ENCODE measurements at places on chromosomes 2 and 18.

- no peaks in the 10 kb centered on the region for H3K36me3 ChIP-seq
- H3K4me3 ChIP-seq, result no peak overlapping the region
- no peaks in the 10 kb centered on the region for H3K4me1 ChIP-seq
Observed at GRCh38 chr2:147569426-147569825, 275.4 kb upstream of the ACVR2A start.

GRCh38 chr2:239099474-239099873, 251.6 kb downstream of the TWIST2 start:
- H3K27ac ChIP-seq, result no peak overlapping the region
- peaks cover 30% of the 10 kb centered on the region for H3K36me3 ChIP-seq
- no peak for DNase-seq
- no peak overlapping the region for H3K4me3 ChIP-seq

DNA sequence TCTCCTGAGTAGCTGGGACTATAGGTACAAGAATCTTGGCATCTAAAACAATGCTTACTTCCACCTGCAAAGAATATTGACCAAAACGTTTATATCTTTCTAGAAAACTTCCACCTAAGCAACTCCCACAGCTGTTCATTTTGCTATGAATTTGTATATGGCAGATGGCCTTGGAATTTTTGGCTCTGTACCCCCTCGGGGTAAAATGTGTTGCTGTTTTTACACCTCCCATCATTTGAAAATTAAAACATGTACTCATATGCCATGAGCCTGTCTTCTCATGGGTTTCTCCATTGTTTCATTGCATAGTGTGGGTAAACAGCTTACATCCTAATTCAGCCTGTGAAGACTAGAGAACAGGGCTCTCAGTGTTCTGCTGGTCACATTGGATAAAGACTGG, 853.6 kb upstream of the SOX11 start:
- H3K27ac ChIP-seq, result no peak overlapping the region
- H3K4me3 ChIP-seq, result no peak overlapping the region
- no peak for DNase-seq
- H3K27me3 ChIP-seq, result no peaks in the 10 kb centered on the region
- no peaks in the 10 kb centered on the region for H3K36me3 ChIP-seq
- no peaks in the 10 kb centered on the region for H3K4me1 ChIP-seq

DNA sequence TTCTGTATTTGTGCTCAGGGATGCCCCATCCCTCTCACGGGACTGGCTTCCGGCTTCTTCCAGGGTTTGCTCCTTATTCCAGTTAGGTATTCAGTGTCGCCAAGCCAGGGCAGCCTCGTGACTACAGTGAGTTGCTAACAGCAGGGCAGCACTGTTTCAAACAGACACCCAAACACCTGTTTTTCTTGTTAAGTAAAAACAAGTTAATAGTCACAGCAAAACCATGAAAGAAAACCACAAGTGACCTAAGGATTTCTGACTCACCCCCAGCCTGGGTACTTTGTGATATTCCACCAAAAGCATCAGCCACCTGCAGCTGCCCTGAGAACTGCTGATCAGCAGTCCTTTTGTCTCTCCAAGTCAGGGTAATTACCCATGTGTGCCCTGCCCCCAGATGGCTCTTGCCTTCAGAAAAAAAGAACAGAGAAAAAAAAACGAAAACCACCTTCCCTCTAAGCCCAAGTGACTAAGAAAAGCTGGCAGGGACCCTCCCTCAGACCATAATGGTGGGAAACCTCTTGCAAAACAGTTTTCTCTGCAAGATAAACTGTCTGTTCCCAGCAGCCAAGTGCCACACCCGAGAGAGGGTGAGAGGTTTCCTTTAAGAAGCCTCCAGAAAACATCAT, 178.2 kb downstream of the ANAPC1 start:
- no peaks in the 10 kb centered on the region for H3K27me3 ChIP-seq
- peak; percentile 94 for DNase-seq
- H3K4me3 ChIP-seq, result no peak overlapping the region

GRCh38 chr2:11742317-11742701, 4.1 kb upstream of the LPIN1 start:
- H3K27me3 ChIP-seq, result no peaks in the 10 kb centered on the region
- no peaks in the 10 kb centered on the region for H3K36me3 ChIP-seq
- H3K4me3 ChIP-seq, result no peak overlapping the region
- no peak overlapping the region for H3K27ac ChIP-seq
- H3K4me1 ChIP-seq, result peaks cover 35% of the 10 kb centered on the region

DNA sequence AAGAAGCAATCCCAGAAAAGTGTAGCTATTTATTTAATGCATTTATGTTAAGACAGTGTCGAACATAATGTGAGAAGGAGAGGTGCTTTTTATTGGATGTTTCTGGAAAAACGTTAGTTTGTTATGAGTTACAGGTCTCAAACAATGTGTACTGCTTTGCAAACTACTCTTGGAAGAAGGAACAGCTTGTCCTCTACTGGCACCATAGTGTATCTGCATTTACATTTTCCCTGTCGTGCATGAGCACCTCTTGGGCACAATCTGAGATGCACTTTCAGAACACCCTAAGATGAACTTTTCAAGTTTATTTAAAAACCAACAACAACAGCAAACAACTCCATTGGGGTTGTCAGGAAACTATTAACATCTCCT, 22.8 kb downstream of the CCNYL1 start:
- peak; percentile 75 for DNase-seq
- peaks cover 11% of the 10 kb centered on the region for H3K36me3 ChIP-seq

GRCh38 chr2:224545884-224546644, 39.1 kb downstream of the CUL3 start:
- no peak overlapping the region for H3K4me3 ChIP-seq
- H3K27me3 ChIP-seq, result no peaks in the 10 kb centered on the region
- H3K4me1 ChIP-seq, result no peaks in the 10 kb centered on the region

DNA sequence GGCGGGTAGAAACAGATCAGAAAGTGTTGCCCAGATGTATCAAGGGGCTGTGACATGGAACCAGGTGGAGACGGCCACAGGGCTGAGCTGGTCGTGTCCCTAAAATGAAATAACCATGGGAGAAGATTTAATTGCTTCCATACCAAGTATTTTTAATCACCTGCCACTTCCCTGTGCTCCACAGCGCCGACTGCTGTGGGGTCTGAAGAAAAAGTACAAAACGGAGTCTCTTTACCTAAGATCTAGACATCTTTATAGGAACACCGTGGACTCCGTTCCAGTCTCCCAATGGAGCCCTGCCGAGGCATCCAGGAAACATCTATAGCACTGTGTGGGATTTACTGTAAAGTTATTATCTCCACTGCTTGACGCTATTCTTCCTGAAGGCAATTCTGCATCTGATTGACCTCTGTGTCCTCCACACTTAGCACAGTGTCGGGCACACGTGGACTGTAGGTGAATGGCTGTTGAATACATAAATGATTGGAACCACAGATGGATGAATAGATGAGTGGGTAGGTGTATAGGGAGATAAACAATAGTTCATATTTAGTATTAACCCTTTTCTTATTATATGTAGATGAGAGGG, 21.6 kb upstream of the GYPC start:
- peaks cover 6% of the 10 kb centered on the region for H3K4me1 ChIP-seq
- DNase-seq, result peak; percentile 54
- no peaks in the 10 kb centered on the region for H3K27me3 ChIP-seq
- H3K36me3 ChIP-seq, result no peaks in the 10 kb centered on the region
- no peak overlapping the region for H3K27ac ChIP-seq
- H3K4me3 ChIP-seq, result no peak overlapping the region

GRCh38 chr2:167749016-167749415, 498.4 kb downstream of the STK39 start:
- H3K4me3 ChIP-seq, result no peak overlapping the region
- no peaks in the 10 kb centered on the region for H3K27me3 ChIP-seq
- DNase-seq, result no peak
- H3K27ac ChIP-seq, result no peak overlapping the region
- H3K4me1 ChIP-seq, result no peaks in the 10 kb centered on the region

DNA sequence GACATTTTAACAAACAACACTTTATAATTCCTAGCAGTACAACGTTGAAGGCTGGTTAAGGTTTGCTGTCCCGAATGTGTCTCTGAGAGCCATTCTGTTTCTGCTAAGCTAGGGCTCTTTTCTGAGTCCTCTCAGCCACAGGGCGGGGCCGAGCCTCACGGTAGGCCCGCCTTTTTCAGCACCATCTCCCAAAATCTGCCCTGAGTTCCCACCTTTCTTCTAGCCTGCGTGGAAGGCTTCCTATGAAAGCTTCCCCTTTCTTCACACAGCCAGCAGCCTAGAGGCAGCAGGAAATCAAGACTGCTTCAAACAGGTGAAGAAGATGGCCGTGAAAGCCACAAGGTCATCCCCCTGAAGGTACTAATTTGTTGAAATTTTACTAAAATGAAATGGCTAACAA, 255.5 kb downstream of the CDH2 start:
- H3K27me3 ChIP-seq, result no peaks in the 10 kb centered on the region
- H3K4me3 ChIP-seq, result no peak overlapping the region
- DNase-seq, result no peak
- no peak overlapping the region for H3K27ac ChIP-seq
- H3K36me3 ChIP-seq, result no peaks in the 10 kb centered on the region

DNA sequence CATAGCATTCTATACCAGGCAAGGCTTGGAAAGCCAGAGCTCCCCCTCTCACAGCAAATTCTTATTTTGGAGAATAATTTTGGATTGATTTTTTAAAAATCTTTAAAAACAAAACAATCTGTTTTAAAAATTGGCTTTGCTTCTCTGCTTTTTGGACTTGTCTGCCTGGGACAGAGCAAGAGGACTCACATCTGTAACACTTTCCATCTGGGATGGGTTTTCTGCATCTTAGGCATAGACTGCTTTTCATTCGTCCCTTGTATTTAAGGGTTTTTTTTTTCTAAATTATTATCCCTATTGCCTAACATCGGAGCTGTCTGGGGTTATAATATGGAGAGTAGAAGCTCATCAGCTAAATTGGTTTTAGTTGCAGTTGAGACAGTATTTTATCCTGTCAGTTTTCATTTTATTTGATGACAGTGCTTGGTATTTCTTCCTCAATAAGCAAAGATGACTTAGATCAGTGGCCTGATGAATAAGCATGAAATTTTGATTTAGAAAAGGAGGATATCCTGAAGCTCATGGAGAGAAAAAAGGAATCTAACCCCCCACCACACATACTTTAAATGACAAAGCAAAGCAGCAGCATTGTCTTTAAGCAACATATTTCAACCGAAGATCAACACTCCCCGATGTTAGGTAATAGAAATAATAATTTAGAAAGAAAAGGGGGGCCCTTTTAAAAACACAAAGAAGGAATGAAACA, 2.3 kb upstream of the FZD7 start:
- no peaks in the 10 kb centered on the region for H3K4me1 ChIP-seq
- H3K27me3 ChIP-seq, result peaks cover 22% of the 10 kb centered on the region

GRCh38 chr18:79917169-79917852, 34.1 kb downstream of the SLC66A2 start:
- H3K27me3 ChIP-seq, result no peaks in the 10 kb centered on the region
- no peaks in the 10 kb centered on the region for H3K4me1 ChIP-seq
- H3K36me3 ChIP-seq, result peaks cover 40% of the 10 kb centered on the region
- H3K27ac ChIP-seq, result no peak overlapping the region

DNA sequence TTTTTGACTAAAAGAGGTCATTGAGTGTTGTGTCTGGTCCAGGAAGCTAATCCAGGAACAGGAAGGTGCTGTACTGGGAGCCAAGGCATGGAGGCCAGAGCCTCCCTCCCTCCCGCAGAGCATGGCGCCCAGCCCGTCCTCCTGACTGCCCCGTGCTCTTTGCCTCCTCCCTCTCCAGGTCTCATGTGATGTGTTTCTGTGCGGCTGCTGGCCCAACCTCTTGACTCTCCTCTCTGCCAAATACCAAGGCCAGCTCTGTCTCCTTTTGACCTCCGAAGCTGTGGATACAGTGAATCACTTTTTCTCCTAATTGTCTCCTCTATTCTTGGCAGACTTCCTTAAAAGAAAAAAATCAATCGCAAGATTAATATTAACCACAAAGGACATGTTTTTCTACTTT, 284.1 kb downstream of the PHLPP1 start:
- H3K4me1 ChIP-seq, result no peaks in the 10 kb centered on the region
- no peak overlapping the region for H3K4me3 ChIP-seq
- no peak overlapping the region for H3K27ac ChIP-seq
- no peaks in the 10 kb centered on the region for H3K27me3 ChIP-seq
- no peaks in the 10 kb centered on the region for H3K36me3 ChIP-seq

GRCh38 chr2:144703852-144704708, 184.2 kb upstream of the ZEB2 start:
- DNase-seq, result peak; percentile 98
- H3K27ac ChIP-seq, result peak overlapping the region; percentile 56
- H3K36me3 ChIP-seq, result no peaks in the 10 kb centered on the region
- H3K27me3 ChIP-seq, result no peaks in the 10 kb centered on the region
- H3K4me3 ChIP-seq, result no peak overlapping the region

DNA sequence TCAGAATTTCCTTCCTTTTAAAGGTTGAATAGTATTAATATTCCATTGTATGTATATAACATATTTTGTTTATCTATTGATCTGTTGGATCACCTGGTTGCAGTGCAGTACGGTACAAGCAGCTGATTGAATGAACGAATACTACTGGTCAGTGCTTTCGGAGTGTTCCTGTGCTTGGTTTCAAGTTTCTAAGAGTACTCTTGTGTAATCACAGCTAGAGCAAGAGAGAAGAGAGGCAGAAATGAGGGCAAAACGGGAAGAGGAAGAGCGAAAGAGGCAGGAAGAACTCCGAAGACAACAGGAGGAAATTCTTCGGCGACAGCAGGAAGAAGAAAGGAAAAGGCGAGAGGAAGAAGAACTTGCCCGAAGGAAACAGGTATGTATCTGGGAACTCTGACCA, 40.3 kb upstream of the KCNJ13 start:
- no peaks in the 10 kb centered on the region for H3K27me3 ChIP-seq
- no peak for DNase-seq
- no peak overlapping the region for H3K4me3 ChIP-seq
- peaks cover 35% of the 10 kb centered on the region for H3K36me3 ChIP-seq

DNA sequence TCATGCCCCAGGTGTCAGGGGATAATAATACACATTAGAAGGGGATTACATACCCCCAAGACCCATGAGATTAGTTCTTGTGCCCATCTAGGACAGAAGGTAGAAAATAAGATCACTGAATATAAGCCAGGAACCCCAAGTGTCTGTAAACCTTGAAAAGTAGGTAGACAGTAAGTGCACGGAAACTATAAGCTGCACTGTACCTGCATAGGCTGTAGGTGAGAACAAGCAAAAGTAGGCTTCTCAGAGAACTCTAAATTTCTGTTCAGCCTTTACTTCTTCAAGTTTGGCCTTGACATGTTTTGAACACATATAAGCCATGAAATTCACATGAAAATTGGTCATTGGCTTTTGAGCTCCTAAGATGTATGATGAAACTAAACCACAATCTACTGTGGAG, 113.0 kb upstream of the FSIP2 start:
- H3K27me3 ChIP-seq, result no peaks in the 10 kb centered on the region
- H3K27ac ChIP-seq, result no peak overlapping the region
- H3K4me3 ChIP-seq, result no peak overlapping the region
- H3K36me3 ChIP-seq, result no peaks in the 10 kb centered on the region
- H3K4me1 ChIP-seq, result no peaks in the 10 kb centered on the region

DNA sequence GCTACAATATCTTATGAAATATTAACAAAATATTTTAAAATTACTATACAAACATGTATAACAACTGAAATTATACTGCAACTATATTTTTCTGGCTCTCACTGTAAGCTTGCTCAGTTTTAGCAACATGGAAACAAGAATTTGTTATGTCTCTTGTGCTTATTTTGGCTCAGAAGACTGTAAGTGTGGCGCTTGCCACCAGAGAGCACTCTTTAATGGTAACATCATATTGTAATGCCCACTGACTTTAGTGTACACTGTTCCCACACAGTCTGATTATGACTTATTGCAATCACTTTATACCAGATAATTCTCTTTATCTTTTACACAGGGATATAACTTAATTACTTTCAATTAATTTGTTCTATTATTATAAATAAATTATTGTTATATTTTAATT, 1500.6 kb upstream of the TMEFF2 start:
- DNase-seq, result peak; percentile 11
- H3K36me3 ChIP-seq, result no peaks in the 10 kb centered on the region
- no peak overlapping the region for H3K4me3 ChIP-seq
- H3K27ac ChIP-seq, result no peak overlapping the region
- no peaks in the 10 kb centered on the region for H3K4me1 ChIP-seq
